ENCODE measurements at places on chromosomes 1 and 21.

DNA sequence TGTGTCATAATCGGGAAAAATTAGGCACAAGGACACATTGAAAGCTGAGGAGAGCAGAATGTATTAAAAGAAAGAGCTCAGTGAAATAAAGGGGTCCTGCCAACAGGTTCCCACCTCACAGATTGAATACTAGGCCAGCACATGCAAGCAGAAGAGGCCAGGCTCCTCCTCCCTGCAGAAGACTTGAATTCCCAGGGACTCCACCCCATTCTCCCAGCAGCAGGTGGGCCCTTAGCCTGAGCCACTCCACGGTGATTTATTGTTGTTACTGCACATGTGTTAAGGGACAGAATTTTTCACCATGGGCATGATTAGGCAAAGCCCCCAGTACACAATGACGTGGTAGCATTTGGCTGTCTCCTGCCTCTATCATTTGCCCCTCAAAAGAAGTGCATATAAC lies 1844.7 kb downstream of the NCAM2 start:
- DNase-seq, result no peak

- no peak for DNase-seq
These were observed 16.4 kb upstream of the C1orf159 start for GRCh38 chr1:1132042-1132950.

- no peak for DNase-seq
These were observed 18.8 kb downstream of the BATF3 start for GRCh38 chr1:212680680-212681389.

- no peak for DNase-seq
These were observed 3.4 kb downstream of the LACTBL1 start for GRCh38 chr1:22969304-22969709.

DNA sequence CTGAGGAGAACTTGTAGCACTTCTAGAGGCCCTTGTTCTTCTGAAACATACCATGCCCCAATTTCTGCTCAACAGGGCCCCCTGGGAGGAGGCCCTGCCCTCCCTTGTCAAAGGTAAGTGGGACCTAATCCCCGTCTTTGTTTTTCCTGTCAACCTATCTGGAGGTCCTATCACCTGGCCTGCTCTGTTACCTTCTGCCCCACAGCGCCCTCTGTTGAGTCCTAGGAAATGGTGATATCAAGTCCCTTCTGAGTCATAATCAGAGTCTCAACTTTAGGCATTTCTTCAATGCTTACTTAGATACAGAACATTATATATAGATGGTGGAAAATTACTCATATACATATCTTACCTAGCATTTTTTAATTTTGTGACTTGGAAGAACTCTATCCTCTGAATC lies 28.2 kb upstream of the FCRL4 start:
- peak; percentile 12 for DNase-seq

- no peak for DNase-seq
These were observed 66.4 kb upstream of the BTG3 start for GRCh38 chr21:17679002-17679600.
